Forelimb muscle (tissue), 1 donor: ENCODE measurements at places on chromosomes 1 and 21. TPM values are rescaled to one million over a fixed set of nuclear protein-coding genes. Genes with fewer than 3 reads are reported as not detected.

Gene SPTA1
- 3.2 TPM for polyA plus RNA-seq

Gene HTR6
- not detected for polyA plus RNA-seq

Gene F13B
- polyA plus RNA-seq, result not detected

Gene OR2G6
- not detected for polyA plus RNA-seq

Gene CRYAA
- not detected for polyA plus RNA-seq

DNA sequence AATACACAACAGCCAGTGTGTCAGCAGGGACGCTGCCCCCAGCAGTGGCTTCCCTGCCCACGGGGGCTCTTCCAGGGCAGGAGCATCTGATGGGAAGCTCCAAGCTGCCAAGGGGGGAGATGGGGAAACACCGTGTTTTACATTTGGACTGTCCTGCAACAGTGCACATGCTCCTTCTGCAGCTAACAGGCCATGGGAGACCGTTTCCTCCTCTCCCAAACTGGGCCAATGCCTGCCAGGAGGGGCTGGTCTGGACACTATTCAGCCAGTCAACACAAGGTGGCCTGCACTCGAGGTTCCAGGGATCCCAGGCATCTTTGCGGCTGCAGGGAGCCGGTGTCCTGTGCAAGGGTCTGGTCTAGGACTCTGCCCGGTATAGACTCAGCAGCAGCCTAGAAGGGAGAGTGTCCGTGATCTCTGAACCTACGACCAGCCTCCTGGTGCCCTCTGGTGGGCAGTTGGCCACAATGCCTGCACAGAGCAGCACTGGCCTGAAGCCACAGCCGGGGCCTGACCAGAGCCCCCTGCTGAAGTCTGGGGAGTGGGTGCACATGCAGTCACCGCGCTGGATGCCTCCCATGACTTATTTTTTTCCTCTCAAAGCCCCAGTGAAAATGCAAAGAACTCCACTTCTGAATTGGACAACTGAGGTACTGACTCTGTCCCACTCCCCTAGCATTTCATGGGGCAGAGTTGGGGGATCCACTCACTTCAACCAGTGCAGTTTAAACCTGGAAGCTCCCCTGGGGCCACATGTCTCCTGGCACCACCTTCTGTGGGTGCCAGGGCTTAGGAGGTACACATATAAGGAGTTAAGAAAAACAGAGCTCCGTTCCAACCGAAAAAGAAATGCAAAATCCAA is 33.3 kb downstream of the RCC2 start:
- no peak for DNase-seq

DNA sequence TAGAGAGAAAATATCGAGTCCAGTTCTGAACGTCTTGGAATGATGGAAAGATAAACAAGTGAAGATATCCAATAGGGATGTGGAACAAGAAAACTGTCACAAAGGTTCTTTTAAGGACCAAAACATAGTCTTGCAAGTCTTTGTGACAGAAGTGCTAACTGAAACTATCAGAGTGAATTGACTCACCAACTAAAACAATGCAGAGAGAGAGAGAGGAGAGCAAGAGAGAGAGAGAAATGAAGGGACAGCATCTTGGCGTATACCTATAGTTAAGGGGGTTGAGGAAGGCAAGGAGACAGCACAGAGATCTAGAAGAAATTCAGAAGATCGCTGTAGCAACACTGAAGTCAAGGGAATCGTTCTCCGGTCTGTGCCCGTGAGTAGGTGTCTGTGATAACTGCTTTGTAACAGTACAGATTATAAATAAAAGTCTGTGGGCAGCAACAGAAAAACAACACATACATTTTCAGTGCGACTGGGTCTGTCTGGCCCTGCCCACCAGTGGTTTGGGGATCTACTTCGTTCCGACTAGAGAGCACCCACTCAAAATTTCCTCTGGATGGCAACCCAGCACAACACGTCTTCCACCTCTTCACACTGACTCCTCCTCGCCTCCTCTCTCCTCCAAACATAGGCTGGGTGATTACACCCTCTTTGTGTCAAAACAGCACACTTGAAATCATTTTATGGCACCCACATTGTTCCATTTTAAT is 4.8 kb upstream of the COA6 start:
- DNase-seq, result no peak

GRCh38 chr1:210525716-210526454 is 197.2 kb downstream of the HHAT start:
- no peak for DNase-seq

DNA sequence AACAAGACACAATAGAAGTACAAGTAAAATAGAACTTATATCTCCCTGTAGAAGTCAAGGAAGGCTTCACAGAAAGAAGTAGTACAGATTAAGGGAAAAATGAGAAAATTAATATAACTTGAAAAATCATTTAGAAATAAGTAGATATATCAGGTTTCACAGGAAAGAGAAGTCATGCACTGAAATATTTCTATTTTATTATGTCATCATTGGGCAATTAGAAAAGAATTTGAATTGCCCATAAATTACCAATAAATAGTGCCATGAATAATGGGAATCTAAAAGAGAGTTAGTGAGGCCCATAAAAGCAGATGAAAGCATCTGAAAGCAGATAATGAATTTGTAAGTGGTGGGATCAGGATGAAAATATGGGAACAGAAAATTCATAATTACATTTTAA is 1597.8 kb downstream of the PLA2G4A start:
- DNase-seq, result no peak

GRCh38 chr1:1601564-1602303 is 1.8 kb upstream of the FNDC10 start:
- DNase-seq, result no peak

DNA sequence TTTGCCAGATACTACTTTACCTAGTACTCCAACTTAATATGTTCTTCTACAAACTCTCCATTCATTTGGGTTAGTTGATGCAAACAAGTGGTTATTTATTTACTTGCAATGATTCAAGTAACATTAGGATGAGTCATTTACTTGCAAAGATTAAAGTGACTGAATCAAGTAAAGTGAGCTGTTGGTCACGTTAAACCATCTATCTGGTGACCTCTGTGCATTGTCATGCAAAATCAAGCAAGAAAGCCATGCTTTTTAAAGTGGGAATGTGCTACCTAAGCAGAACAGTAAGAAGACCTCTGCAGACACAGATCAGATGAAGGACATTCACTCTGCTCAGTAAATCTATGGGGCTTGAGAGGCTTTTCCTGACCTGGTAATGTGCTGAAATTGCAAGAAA is 254.7 kb downstream of the LRRIQ3 start:
- DNase-seq, result no peak

GRCh38 chr1:162230517-162230916 is 146.1 kb downstream of the SPATA46 start:
- no peak for DNase-seq

- no peak for DNase-seq
Observed at GRCh38 chr1:85394130-85394529, 70.8 kb downstream of the DDAH1 start.
